Fibroblast of skin of abdomen (primary cell): ENCODE measurements at places on chromosomes 11 and 22.
A peak's percentile ranks its signal among the peaks of the same experiment; 100 is the strongest.

GRCh38 chr11:129895126-129896041 lies at the start of gene NFRKB:
TSS of gene NFRKB (minus strand) at chr11:129895578. CDS start at chr11:129892849, 2,729 bp downstream.
- DNase-seq, result peak; percentile 78

GRCh38 chr11:23729088-23729487 lies 767.8 kb upstream of the LUZP2 start:
- no peak for DNase-seq

DNA sequence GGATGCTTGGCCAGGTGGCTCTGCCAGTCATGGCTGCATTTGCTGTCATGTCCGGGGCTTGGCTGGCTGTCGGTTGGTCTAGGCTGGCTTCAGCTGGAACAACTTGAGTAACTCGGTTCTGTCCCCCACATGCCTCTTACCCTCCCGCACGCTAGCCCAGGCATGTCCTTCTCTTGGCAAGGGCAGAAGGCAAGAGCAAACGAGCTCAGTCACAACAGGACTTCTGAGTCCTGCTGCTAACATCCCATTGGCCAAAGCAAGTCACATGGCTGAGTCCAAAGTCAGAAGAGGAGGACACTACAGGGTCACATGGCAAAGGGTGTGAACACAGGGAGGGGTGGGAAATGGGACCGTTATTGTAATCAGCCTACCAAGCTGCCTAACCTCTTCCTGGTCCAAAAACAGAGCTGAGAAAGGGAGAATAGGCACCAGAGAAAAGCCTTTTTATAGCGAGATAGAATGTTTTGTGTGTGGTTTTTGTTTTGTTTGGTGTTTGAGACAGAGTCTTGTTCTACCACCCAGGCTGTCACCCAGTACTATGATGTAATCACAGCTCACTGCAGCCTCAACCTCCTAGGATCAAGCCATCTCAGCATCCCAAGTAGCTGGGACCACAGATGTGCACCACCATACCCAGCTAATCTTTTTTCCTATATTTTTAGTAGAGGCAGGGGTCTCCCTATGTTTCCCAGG lies 81.9 kb downstream of the MN1 start:
- DNase-seq, result peak; percentile 32

DNA sequence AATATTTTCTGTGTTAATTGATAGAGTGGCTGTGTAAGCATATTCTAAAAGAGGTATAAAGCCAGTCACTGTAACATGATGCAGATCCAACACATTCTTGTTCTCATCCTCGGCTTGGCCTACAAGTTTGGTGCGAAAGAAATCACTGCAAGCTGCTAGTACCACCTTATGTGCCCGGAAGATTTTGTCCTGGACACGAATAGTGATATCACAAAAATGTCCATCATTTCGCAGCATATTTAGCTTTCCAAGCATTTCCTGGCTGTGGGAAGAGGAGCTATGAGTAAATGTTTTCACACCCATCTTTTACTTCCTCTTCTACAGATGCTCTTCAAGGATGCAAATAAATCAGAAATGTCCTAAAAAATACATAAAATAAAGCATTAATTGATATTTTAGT lies 53.1 kb downstream of the ZBTB44 start:
- no peak for DNase-seq

- no peak for DNase-seq
Observed at GRCh38 chr22:38841211-38841610, 2.6 kb downstream of the NPTXR start.

- no peak for DNase-seq
Observed at GRCh38 chr22:48756146-48757111, 1071.2 kb downstream of the BRD1 start.

DNA sequence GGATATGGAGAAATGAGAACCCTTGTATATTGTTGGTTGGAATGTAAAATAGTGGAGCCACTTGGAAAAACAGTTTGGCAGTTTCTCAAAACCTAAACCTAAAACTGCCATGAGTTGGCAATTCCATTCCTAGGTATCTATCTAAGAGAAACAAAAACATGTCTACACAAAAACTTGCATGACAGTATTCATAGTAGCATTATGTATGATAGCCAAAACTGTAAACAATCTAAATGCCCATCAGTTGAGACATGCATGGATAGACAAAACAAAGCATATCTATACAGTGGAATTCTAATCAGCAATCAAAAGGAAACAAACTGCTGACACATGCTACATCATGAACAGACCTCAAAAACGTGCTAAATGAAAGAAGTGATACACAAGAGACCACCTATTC lies 34.9 kb downstream of the TRAF6 start:
- peak; percentile 21 for DNase-seq

DNA sequence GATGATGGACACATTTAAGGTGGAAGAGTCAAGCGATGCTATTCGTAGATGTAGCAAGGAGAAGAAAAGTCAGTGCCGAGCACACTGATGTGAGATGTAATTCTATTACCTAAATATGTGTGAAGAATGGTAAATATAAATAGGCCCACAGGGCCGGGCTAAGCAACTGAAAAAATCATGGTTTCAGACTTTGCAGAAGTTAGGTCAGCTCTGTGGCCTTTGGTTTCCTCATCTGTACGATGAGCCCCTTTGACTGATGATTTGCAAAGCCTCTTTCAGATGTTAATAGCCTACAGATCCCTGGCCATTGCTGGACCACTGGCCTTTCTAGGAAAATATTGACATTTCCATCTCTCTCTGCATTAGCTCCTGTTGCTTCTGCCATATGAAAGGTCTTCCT lies 570.8 kb downstream of the OPCML start:
- DNase-seq, result no peak

GRCh38 chr22:44459551-44459950 lies 38.5 kb downstream of the RTL6 start:
- DNase-seq, result no peak

DNA sequence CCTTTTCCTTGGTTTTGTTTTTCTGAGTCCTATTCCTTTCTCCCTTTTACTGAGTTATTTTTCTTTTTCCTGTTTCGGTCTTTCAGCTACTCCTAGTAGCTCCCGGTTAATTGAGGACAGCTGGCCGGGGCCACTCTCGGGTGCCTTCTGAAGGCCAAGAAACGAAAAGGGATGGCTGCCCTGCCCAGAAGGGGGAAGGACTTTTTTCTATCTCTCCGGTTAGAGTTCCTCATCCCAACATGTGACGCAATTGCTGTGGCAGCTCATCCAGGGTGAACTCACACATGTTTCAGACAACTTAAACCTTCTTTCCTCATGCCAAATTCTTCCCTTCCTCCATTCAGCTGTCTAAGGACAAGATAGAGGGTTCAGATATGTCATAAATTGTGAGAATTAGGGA lies 83.6 kb downstream of the PIWIL4 start:
- peak; percentile 95 for DNase-seq

- DNase-seq, result no peak
Observed at GRCh38 chr11:35747668-35748067, 85.1 kb downstream of the TRIM44 start.

GRCh38 chr11:61797263-61797944 lies 4.7 kb downstream of the FEN1 start:
- peak; percentile 74 for DNase-seq

GRCh38 chr11:122122179-122122578 lies 6.2 kb upstream of the BLID start:
- no peak for DNase-seq

GRCh38 chr22:22730655-22731373 lies 86.4 kb downstream of the GGTLC2 start:
- DNase-seq, result no peak

GRCh38 chr11:72525466-72525865 lies 91.1 kb upstream of the CLPB start:
- no peak for DNase-seq

DNA sequence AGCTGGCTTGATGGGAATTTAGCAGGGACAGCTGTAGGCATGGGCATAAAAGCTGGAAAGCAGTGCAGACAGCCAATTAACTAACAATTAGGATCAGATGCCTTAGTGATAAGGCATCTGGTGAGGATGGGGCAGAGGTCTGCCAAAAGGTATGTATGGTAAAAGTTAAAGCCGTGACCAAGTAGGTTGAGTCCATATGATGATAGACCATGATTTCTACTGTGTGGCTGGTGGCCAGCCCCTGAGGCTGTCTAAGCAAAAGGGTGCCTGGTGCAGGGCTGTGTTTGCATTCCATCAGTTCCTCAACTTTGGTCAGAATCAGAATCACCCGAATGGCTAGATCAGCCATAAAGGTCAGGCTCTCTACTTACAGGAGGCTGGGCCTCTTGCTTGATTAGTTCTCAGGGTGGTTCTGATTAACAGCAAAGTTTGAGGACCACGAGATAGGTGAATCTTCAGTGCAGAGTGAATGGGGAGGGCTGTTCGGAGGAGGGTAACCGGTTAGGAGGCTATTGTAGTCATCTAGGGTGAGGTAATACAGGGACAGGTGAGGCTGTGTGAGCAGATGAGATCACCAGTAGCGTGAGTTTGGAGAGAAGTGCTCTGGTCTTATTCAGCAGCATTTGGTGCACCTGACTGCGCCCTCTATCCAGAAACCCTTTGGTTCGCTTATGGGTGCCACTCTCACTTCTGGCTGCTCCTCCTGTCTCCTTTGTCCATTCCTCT lies 27.2 kb downstream of the PPFIBP2 start:
- no peak for DNase-seq

DNA sequence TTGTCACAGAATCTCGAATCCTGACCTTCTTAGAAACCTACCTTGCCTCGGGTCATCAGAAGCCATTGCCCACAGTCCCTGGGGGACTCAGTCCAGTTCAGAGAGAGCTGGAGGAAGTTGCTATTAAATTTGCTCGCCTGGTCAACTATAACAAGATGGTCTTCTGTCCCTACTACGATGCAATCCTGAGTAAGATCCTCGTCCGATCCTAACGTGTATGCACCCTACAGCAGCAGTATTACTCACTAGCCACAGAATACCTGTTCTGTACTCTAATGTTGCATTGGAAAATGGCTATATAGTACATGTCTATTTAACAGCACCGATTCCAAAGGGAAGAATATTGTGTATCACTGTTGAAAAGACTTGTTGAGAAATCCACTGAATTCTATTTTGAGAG lies 33.1 kb downstream of the TCP11L1 start:
- DNase-seq, result no peak

- DNase-seq, result no peak
Observed at GRCh38 chr11:120526241-120526640, 14.7 kb downstream of the GRIK4 start.

GRCh38 chr11:32891657-32892354 lies 805 bp upstream of the QSER1 start:
- peak; percentile 29 for DNase-seq

DNA sequence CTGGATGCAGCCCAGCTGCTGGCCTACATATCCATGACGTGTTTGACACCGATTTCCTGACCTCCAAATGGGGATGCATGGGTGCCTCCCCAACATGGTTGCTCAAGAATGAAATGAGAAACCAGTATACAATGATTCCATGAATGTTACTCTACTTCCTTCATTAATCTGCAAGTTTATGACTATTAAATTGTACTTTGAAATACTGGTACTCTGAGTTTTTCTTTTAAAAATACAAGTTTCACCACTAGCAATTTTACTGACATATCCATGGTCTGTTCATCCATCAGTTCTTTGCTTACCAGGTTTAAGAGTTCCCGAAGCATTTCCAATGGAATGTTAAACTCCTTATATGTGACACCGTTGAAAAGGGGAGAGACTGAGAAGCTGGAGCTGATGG lies 39.1 kb downstream of the SERPIND1 start:
- no peak for DNase-seq

DNA sequence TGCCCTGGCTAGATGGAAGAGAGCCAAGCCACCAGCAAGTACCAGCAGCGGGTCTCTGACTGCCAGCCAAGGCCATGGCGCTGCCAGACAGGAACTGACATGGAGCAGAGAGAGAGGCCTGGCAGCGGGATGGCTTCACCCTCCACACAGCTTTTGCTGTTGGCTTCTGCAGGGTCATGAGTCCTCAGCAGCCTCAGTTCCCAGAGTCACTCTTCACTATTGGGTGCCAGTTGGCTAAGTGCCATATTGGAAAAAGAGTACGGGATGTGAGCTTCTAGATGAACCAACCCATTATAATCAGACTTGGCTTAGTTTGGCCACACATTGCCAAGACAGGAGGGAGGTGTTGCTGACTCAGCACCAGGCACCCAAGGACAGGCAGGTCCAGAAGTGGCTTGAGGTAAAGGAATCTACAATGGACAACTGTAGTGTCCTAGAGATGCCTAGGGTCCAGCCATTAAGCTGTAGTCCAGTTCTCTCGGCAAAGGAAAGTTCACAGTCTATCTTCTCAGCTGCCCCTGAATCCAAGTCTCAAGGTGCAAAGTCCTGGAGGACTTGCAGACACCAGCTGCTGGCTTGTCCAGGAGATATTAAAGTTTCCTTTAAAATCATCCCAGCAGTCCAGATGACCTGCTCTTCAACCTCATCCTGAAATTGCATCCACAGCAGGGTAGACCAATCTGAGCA lies 40.7 kb upstream of the POU2AF1 start:
- DNase-seq, result no peak

DNA sequence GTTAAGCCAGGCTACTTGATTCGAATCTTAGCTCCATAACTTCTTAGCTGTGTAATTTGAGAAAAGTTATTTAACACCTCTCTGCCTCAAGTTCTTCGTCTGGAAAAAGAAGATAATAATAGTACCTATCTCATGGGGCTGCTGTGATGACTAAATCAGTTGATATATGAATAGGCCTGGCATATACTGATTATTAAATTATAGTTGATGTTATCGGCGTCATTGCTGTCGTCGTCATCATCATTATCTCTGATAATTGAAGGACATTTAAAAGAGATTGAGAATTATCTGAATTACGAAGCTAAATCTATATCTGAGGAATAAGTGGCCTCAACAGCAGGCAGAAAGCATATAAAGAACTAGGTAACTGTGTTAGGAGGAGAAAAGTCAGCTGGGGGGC lies 145.0 kb downstream of the APOL5 start:
- DNase-seq, result no peak

- no peak for DNase-seq
Observed at GRCh38 chr11:13883042-13883441, 79.5 kb upstream of the SPON1 start.

DNA sequence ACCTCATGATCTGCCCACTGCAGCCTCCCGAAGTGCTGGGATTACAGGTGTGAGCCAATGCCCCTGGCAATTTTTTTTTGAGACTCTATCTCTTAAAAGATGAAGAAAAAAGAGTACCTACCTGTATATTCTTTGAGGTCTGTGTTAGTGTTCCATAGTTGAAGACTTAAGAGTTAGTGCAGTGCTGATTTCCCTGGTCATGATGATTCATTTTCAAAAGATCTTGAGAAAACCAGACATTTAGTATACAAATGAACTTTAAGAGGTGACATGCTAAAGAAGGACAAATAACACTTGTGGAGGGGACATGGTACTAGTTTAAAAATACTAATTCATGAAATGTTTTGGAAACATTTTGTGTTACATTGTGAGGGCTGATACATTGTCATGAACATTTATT lies 17.7 kb downstream of the CBL start:
- peak; percentile 25 for DNase-seq

DNA sequence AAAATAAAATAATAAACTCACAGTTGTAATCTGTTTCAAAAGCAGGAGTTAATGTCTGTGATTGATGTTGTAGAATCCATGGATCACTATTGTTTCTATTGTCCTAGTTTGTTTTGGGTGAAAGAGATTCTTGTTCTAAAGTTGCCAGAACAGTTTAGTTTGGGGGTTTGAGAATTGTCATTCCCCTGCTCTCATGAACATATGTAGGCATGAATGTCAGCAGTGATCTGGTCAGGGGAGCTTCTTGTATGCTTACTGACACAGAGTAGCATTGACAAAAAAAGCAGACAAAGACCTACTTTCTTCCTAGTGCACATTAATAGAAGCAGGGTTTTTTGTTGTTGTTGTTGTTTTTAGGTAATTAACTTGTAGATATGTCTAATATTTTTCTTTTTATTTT lies 38.6 kb downstream of the ARHGAP1 start:
- no peak for DNase-seq

- DNase-seq, result no peak
Observed at GRCh38 chr11:2229713-2230297, 40.6 kb downstream of the ASCL2 start.
